CD4-positive, alpha-beta T cell treated with Interleukin-2 at 100 ng/mL for 4 hours (primary cell): ENCODE measurements at places on chromosomes 2 and 18.

DNA sequence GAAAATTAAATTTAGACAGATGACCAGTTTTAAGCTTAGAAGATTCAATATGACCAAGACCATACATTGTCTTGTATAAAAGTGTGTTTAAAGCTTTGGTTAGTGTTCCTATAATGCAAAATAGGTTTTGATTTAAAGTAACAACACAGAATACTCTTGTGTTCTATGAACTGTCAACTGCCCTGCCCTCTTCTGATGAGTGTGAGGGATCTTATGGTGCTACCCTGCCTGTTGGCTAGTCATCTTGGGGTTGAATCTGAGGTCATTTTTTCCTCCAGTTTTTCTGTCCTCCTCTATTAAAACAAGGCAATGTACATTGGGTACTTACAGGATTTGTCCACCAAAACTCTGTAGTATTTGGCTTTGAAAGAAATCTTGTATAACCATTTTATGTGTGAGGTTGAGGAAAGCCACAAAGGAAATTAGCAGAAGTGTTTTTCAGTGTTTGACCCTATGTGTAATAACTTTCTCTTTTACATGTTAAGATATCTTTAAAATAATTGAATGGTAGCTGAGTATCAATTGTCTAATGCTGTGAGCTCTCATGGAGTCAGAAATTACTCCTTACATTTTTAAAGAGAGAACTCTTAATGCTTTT is 129.1 kb downstream of the SPTBN1 start:
- DNase-seq, result no peak

GRCh38 chr2:210252699-210253606 is 27.7 kb upstream of the ACADL start:
- DNase-seq, result no peak

DNA sequence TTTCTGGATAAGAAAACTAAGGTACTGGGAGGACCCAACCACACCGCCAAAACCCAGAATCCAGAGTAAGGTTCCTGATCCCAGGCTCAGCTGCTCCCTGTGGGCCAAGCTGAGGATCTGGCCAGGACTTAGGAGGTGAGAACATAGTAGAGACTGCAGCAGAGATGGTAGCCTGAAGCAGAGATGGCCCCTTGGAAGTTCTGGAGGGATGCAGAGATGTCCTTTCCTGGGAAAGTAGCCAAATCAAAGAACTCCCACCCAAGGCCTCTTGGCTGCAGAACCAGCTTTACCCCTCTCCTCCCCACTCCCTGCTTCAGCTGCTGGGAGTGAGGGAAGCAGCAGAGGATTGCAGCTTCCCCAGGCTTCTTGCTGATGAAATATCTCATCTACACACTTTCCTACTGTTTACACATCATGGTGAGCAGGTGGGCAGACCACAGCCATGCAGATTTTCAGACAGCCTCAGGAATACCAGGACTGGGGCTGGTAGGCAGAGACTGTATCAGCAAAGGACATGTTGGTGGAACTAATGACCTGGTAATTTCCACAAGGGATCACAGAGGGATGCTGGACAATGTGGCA is 32.7 kb downstream of the TMEM17 start:
- DNase-seq, result no peak

DNA sequence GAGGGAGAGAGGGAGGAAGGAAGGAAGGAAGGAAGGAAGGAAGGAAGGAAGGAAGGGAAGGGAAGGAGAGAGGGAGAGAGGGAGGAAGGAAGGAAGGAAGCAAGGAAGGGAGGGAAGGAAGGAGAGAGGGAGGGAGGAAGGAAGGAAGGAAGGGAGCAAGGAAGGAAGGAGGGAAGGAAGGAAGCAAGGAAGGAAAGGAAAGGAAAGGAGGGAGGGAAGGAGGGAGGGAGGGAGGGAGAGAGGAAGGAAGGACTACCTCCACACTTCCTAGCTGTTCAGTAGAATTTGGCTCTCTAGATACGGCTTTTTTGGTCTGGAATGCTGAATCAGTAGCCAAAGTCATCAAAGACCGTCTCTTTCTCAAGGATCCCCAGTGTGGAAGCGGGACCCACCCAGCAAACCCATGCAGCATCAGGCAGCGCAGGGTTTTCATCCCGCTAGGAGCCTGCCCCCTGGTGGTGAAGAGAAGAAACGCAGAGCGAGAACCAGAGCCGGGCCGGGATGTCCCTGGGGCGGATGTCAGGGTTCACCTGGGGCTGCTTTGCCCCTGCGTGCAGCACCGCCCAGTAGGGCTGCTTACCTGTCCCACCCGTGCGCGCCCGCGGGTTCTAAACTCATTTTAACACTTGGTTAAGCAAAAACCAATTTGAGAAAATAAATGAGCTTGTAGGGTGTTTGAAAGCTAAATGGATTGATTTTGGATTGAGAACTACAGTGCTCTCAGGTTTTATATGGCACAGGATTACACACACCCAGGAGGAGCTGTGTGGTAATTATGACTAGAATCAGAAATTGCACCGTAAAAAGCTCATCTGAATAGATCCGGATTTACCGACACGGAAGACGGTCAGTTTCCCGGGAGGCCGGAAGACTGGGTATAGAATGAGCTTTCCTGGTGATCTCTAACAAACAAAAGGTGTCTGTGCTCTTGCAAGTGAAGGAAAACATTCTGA is 48.1 kb upstream of the ARL4C start:
- peak; percentile 82 for DNase-seq

DNA sequence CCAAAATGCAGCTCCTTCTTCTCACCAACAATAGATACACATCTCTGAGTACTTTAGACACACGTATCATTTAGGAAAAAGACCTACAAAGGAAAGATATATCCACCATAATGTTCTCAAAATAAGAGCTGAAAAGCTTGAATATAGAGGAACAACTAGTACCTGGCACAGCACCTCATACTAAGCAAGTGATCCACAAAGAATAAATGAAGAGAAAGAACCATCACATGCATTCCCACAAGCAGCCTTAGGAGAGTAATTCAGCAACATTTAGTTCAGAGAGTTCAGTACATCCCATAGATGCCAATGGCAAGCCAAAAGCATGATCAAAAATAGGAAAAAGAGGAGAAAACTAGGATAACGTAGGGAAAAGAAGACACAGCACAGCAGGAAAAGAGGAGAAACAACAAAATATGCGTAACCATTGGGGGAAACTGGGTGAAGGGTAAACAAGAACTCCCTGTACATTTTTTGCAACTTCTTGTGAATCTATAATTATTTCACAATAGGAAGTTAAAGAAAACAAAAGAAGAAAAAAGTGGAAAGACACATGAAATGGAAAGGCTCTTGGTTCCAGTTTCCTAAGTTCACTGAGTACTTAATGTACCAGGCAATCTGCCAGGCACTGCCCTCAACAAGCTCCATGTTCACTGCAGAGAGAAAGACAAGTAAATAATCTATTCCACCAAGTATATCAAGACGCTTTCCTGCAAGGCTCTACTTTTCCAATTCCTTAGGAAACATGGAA is 22.3 kb downstream of the CLASP1 start:
- no peak for DNase-seq

DNA sequence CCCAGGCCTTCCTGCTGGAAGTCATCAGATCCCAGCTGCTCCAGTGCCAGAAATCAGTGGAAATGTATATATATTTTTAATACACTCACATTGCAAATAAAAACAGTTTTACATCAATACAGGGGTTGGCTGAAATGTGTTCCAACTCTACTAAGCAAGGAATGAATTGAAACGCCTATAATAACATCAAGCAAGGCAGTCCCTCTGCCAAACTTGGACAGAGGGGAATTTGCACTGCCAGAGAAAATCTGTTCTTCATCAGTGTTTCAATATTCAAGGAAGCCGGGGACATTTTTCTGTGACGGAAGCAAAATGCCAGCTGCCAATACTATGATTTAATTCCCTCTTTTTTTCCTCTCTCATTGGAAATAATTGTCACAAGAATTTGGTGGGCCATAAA is 335.3 kb downstream of the TNS1 start:
- no peak for DNase-seq

GRCh38 chr2:63628403-63628942 is 39.7 kb downstream of the MDH1 start:
- DNase-seq, result no peak
